ENCODE measurements at places on chromosomes 5 and 9.

GRCh38 chr9:132507670-132508469, 74.5 kb upstream of the BARHL1 start:
- DNase-seq, result peak; percentile 61

DNA sequence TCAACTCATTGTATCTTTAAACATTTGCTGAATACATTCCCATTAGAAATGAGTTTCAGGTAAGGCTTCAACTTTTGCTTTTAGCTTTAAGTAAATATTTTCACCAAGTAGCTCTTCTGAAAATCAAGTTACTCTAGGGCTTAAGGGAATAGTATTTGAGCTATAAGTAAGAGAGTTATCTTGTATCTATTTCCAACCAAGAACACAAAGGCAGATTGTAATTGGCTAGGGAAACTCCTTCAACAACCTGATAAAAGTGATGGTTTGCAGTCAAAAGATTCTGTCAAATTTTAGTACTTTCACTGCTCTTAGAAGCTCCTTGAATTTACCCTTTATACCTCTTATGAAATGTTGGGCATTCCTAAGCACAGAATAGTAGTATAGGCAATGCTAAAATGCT, 13.0 kb downstream of the ELL2 start:
- DNase-seq, result no peak

DNA sequence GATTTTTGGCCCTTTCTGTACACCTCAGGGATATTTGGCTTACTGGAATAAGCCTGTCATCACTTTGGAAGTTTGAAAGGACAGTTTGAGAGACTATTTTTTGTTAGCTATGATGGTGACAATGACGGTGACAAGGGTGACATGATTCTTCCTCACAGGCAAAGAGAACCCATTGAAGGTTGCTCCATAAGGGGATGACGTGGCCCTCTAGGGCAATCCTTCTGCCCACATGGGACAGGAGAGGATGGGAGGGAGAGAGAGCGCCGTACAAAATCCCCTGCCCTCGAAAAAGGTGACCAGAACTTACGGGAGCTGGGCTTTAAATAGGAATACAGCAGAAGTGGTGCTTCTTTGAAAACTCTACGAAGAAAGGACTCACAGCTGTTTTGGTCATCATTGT, 22.6 kb downstream of the HRH2 start:
- DNase-seq, result no peak

- DNase-seq, result peak; percentile 42
These were observed at the start of gene CKMT2 for GRCh38 chr5:81233080-81233634. TSS of gene CKMT2 (plus strand) at chr5:81233322. CDS start at chr5:81251133, 17,811 bp downstream.

DNA sequence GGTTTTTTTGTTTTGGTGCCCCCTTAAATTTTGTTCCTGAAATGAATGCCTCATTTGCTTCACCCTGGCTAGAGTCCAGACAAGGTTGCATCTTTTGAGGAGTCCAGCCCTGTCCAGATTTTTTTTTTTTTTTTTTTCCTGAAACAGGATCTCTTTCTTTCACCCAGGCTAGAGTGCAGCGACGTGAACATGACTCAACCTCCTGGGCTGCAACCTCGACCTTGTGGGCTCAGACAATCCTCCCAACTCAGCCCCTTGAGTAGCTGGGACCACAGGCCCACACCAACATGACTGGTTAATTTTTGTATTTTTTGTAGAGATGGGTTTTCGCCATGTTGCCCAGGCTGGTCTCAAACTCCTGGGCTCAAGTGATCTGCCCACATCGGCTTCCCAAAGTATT, 469.0 kb upstream of the BRINP1 start:
- no peak for DNase-seq

- peak; percentile 59 for DNase-seq
These were observed 57.9 kb downstream of the MEF2C start for GRCh38 chr5:88824892-88825583.

DNA sequence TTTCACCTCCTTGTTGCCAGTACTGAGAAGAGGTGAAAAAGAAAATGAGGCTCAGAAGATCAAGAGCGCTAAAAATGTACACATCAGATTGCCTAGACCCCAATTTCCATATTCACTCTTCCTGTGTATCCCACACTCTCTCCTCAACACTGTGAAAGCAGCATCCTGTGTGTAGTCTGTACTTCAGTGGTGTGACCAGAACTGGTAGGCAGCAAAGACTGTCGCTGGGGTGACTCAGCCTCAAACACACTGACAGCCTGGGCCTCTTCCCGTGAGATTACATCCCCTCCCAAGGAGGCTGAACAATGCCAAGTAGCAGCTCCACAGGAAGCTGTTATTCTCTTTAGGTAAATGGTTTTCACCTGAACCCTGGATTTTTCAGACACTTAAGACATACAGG, 135.5 kb downstream of the CCDC192 start:
- DNase-seq, result peak; percentile 71

DNA sequence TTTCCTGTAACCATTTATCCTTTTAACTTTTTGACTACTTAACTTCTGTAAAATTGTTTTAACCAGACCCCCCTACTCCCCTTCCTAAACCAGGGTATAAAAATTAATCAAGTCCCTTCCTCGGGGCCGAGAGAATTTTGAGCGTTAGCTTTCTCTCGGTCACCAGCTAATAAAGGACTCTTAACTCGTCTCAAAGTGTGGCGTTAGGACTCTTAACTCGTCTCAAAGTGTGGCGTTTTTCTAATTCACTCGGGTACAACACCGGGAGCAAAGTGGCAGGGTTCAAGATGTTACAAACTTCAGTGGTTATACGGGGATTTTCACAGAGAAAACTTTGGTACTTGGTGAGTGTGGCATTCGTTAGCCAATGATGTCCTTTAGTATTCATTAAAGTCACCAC, 39.7 kb upstream of the PPP1R26 start:
- DNase-seq, result no peak

DNA sequence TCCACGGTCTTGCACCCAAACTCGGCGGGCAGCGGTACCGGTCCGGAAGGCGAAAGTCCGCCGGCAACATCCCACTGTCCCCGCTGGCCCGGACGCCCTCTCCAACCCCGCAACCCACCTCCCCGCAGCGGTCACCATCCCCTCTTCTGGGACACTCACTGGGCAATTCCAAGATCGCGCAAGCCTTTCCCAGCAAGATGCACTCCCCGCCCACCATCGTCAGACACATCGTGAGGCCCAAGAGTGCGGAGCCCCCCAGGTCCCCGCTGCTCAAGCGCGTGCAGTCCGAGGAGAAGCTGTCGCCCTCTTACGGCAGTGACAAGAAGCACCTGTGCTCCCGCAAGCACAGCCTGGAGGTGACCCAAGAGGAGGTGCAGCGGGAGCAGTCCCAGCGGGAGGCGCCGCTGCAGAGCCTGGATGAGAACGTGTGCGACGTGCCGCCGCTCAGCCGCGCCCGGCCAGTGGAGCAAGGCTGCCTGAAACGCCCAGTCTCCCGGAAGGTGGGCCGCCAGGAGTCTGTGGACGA, 33.3 kb downstream of the CD180 start:
- DNase-seq, result no peak

GRCh38 chr9:120396418-120396817, 183.5 kb downstream of the CDK5RAP2 start:
- no peak for DNase-seq

- DNase-seq, result peak; percentile 13
These were observed 243.8 kb downstream of the COX7C start for GRCh38 chr5:86861512-86861911.

- DNase-seq, result no peak
These were observed 168.2 kb upstream of the CTNND2 start for GRCh38 chr5:12072441-12072840.

- peak; percentile 34 for DNase-seq
These were observed 165.2 kb downstream of the FRMD3 start for GRCh38 chr9:83372957-83373356.

- DNase-seq, result no peak
These were observed 27.3 kb downstream of the SHB start for GRCh38 chr9:38041564-38042243.

DNA sequence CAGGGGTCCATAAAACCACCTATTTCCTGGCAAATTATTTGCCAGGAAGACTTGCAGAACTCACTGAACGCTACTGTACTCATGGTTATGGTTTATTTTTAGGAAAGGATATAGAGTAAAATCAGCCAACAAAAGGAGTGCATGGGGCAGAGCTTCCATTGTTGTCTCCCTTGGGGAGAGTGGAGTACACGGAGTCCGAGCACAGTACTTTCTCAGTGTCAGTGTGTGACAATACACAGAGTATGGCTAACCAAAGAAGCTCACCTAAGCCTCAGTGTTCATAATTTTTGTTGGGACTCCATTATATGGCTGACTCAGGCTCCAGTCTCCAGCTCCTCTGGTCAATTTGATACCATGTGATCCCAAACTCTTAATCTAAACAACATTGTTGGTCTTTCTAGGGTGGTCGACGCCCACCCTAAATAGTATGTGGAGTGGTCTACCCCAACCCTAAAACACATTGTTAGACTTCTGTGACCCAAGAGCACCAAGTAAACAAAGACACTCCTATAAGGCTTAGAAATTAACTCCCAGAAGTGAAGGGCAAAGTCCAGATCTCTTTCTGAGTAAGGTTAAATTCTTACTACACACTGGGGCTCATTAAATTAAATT, 74.9 kb downstream of the SLC44A1 start:
- DNase-seq, result no peak

- peak; percentile 99 for DNase-seq
These were observed 210.7 kb upstream of the SLC24A2 start for GRCh38 chr9:19999491-20000057.

GRCh38 chr5:41373230-41373629, 137.2 kb downstream of the PLCXD3 start:
- no peak for DNase-seq

DNA sequence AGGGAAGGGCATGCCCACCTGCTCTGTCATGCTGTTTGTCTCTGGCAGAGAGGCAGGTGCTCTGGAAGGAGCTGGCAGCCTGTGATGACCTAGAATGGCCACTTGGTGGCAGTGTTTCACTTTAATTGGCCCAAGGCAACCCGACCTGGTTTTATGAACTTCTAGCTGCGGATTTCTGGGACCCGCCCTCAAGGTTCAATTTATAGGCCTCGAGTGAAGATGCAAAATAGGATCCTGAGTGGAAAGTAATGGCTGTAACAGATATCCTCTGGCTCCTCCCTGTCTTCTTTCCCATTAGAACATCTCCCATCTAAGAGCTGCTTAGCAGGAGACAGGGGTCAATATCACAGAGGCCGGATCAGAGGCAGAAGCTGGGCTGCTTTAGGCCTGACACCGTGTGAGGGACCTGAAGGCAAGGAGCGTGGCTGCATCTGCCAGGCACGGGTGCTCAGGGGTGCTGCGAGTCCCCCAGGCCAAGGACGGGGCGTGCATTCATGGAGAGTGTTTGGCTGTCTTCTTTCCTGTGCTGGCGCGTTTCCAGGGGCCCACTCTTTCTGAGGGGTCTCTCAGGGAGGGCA, 56.7 kb upstream of the SLC28A3 start:
- peak; percentile 69 for DNase-seq

DNA sequence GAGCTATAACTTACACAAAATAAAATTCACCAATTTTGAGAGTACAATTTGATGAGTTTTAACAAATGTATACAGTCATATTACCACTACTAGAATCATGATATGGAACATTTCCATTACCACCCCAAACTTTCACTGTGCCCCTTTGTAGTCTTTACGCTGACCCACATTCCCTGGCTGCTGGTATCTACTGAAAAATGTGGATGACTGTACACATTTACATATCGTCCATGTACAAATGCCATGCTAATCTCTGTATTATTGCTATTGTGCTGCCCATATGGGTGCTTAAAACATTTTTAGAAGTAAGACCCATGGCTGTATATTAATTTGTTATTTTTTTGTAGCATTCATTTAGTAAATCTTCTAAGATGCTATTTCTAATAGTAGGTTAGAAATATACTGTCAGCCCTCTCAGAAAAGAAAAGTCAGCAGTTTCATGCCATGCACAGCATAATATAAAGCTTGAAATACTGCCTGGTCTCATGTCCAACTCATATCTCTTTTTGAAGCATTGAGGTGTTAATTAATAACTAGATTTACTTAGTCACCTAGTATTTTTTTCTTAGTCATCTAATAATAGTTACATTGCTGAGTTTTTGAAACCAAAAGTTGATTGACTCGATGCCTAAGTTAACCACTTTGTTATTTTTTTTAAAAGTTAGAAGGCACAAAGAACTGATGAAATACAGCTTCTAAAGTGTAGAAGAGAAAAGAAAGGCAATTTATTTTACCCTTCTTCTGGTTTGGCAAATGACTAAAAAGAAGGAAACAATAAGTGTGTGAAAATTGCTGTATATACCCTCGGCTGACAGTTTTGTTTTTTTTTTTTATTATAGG, 188.3 kb upstream of the MEF2C start:
- DNase-seq, result peak; percentile 73

DNA sequence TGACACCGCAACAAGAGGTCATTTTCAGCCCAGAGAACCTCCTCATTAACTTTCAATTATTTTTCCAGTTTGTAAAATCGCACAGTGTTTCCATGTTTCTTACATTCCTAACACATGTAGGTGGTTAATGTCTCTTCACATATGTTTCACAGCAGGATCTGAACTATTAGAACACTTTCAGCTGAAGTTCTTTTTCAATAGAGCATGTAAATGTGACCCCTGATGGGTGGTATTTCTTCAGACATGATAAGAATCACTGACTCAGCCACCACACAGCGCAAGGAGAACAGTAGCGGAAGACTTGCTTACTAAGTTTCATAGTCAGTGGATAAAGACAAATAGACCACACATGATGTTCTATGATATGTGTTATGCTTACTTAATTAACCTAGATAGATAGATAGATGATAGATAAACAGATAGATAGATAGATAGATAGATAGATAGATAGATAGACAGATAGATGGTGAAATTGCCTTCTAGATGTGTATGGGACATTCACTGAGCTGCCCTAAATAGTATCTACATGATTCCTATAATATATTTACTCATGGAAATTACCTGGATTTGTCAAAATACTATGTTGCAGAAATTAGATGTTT, 1992.1 kb upstream of the NUDT12 start:
- no peak for DNase-seq

GRCh38 chr5:1656271-1656975, 132.7 kb upstream of the LPCAT1 start:
- no peak for DNase-seq

DNA sequence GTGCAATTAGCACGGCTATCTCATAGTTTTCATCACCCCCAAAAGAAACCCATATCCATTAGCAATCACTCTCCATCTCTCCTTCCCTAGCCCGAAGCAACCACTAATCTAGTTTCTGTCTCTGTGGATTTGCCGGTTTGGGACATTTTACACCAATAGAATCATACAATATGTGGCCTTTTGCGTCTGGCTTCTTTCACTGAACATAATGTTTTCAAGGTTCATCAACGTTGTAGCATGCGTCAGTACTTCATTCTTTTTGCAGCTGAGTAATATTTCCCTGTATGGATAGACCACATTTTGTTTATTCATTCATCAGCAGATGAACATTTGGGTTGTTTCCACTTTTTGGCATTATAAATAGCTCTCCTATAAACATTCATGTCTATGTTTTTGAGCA, 75.4 kb upstream of the TBC1D2 start:
- no peak for DNase-seq

DNA sequence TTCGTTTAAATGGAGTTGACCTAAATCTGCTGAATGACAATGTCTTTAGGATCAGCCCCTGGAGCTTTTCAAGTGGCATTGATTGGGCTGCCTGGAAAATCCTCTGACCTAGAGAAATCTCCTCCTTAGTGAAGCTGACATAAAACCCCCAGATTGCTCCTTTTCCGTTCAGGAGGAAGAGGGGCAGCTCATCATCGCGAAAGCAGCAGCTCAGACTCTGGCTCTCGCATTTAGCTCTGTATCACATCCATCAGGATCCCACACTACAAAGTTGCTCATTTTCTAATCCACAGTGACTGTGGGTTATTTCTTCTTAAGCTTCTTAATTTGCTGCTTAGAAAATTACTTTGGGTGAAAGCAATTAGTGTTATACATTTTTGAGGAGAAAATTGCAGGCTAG, 373.7 kb downstream of the ENC1 start:
- DNase-seq, result no peak

GRCh38 chr9:68685213-68685612, 19.8 kb upstream of the PIP5K1B start:
- no peak for DNase-seq

Data from kidney tubule cell (primary cell).